H1 (cell line): ENCODE measurements at places on chromosomes 13 and 19. TPM values are rescaled to one million over a fixed set of nuclear protein-coding genes. Genes with fewer than 3 reads are reported as not detected.

The NTF4 gene
- 2.8 and 3.1 TPM in 2 replicates for total RNA-seq

The KLK1 gene
- total RNA-seq: 3.4 and 4.8 TPM in 2 replicates

The LMTK3 gene
- total RNA-seq: 12.4 and 13.6 TPM in 2 replicates

The RANBP3 gene
- total RNA-seq: 87.0 and 95.4 TPM in 2 replicates

The IGFL2 gene
- total RNA-seq: not detected in 2 replicates

The METTL21C gene
- total RNA-seq: not detected in 2 replicates

The NLRP9 gene
- not detected in 2 replicates for total RNA-seq

The SPACA4 gene
- total RNA-seq: not detected in 2 replicates

The SOX1 gene
- total RNA-seq: 0.09 and 0.11 TPM in 2 replicates

The ZNF177 gene
- total RNA-seq: 5.9 and 7.7 TPM in 2 replicates

The ZNF320 gene
- total RNA-seq: 22.7 and 26.8 TPM in 2 replicates

The TDRD12 gene
- 0.73 and 0.88 TPM in 2 replicates for total RNA-seq

The ANGPTL8 gene
- total RNA-seq: not detected in 2 replicates

The ZNF260 gene
- total RNA-seq: 30.7 and 32.3 TPM in 2 replicates

The CYP2S1 gene
- total RNA-seq: 245 and 267 TPM in 2 replicates

The KLF1 gene
- total RNA-seq: 0.59 and 0.84 TPM in 2 replicates

The C19orf38 gene
- 0.27 TPM in 1 of 2 replicates, not detected in the other for total RNA-seq

The KLK15 gene
- not detected in 2 replicates for total RNA-seq

The USHBP1 gene
- 6.5 and 7.5 TPM in 2 replicates for total RNA-seq

The SIGLEC9 gene
- total RNA-seq: not detected in 2 replicates

The ZNF382 gene
- 4.2 and 6.3 TPM in 2 replicates for total RNA-seq

The POU4F1 gene
- total RNA-seq: 0.27 and 0.32 TPM in 2 replicates

The NRTN gene
- 4.6 and 5.3 TPM in 2 replicates for total RNA-seq

The ATP1A3 gene
- total RNA-seq: 35.8 and 41.2 TPM in 2 replicates

The ICAM4 gene
- 1.3 and 1.5 TPM in 2 replicates for total RNA-seq

The NLRP7 gene
- total RNA-seq: 0.91 and 0.96 TPM in 2 replicates

The HCN2 gene
- total RNA-seq: 3.6 and 4.0 TPM in 2 replicates

The PTGIR gene
- not detected in 2 replicates for total RNA-seq

The SSC5D gene
- 1.7 and 2.3 TPM in 2 replicates for total RNA-seq

The ZNF837 gene
- 1.9 and 2.7 TPM in 2 replicates for total RNA-seq

The ZNF575 gene
- not detected in 2 replicates for total RNA-seq

The ZNF613 gene
- 7.5 and 14.2 TPM in 2 replicates for total RNA-seq

The ZIC2 gene
- 372 and 429 TPM in 2 replicates for total RNA-seq

The CPT1C gene
- total RNA-seq: 91.8 and 98.3 TPM in 2 replicates

The MISP gene
- total RNA-seq: 0.43 and 0.54 TPM in 2 replicates

The TEX26 gene
- not detected in 2 replicates for total RNA-seq

The C19orf81 gene
- total RNA-seq: 11.7 and 14.2 TPM in 2 replicates

The LGALS14 gene
- total RNA-seq: 0.50 and 1.1 TPM in 2 replicates

The GPC5 gene
- 0.20 and 0.23 TPM in 2 replicates for total RNA-seq

The FAM83E gene
- total RNA-seq: 5.3 and 6.5 TPM in 2 replicates

The RDH8 gene
- not detected in 2 replicates for total RNA-seq

The TEKTIP1 gene
- total RNA-seq: 1.0 and 1.1 TPM in 2 replicates

The ACER1 gene
- not detected in 2 replicates for total RNA-seq

The KLK13 gene
- 4.2 and 5.0 TPM in 2 replicates for total RNA-seq

The ZNF69 gene
- total RNA-seq: 21.2 and 22.8 TPM in 2 replicates

The ZNF98 gene
- total RNA-seq: not detected in 2 replicates

The KLK3 gene
- not detected in 2 replicates for total RNA-seq

The CEACAM16 gene
- not detected in 2 replicates for total RNA-seq

The ZNF541 gene
- 0.50 TPM in 1 of 2 replicates, not detected in the other for total RNA-seq

The PSG5 gene
- not detected in 2 replicates for total RNA-seq

The SLITRK6 gene
- 0.11 and 0.13 TPM in 2 replicates for total RNA-seq

The CEACAM3 gene
- not detected in 2 replicates for total RNA-seq

The SMIM24 gene
- 3.3 and 3.8 TPM in 2 replicates for total RNA-seq

The SHANK1 gene
- 3.7 and 3.9 TPM in 2 replicates for total RNA-seq

The CLEC4G gene
- total RNA-seq: 0.35 and 1.0 TPM in 2 replicates

The SLC6A16 gene
- total RNA-seq: 1.5 and 1.7 TPM in 2 replicates

The ATCAY gene
- total RNA-seq: 31.6 and 33.8 TPM in 2 replicates
